ENCODE measurements at places on chromosomes 3 and 15. TPM values are rescaled to one million over a fixed set of nuclear protein-coding genes. Genes with fewer than 3 reads are reported as not detected.

TTC21A gene
- total RNA-seq: 5.1 TPM

DNA sequence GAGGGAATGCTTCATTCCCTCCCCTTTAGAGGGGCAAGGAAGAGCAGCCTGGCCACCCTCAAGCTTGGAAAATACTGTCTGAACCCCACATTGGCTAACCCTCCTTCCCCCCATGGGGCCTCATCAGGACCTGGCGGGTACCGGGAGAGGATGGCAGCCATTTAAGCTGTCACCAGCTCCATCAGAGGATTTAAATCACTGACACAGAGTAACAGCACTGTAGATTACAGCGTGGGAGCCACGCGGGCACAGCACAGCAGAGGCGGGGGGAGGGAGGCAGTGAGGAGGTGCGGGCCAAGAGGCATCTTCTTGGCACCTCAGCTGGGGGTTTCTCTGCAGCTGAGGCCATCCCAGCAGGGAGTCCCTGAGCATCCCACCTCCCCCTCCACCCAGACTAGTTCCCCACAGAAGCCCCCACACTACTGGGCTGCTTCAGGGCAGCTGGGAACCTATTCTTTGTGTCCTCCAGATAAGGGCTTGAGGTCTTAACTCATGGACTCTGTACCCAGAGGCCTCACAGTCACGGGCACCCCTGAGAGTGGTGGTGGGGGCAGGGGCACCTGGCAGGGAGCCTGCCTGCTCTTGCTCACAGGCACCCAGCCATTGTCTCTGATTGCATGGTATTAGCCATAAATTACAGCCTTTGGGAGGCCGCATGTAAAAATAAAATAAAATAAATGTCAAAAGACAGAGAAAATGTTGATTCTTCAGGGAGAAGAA, 21.9 kb upstream of the CACNA2D2 start:
- DNase-seq: no peak

RTP2 gene
- not detected for total RNA-seq

- no peak for DNase-seq
Measured at GRCh38 chr3:26596335-26596734, 26.2 kb upstream of the LRRC3B start.

WDR48 gene
- total RNA-seq: 34.2 TPM

ROPN1B gene
- not detected for total RNA-seq

All from hematopoietic multipotent progenitor cell (in vitro differentiated cells).